ENCODE measurements at places on chromosomes 2 and 18. TPM values are rescaled to one million over a fixed set of nuclear protein-coding genes. Genes with fewer than 3 reads are reported as not detected.

- DNase-seq, result no peak
Observed at GRCh38 chr2:27518113-27518781, 21.6 kb downstream of the GCKR start.

- DNase-seq, result no peak
Observed at GRCh38 chr2:20361893-20362292, 11.2 kb upstream of the PUM2 start.

GRCh38 chr2:109537565-109538222 is 76.1 kb downstream of the SEPTIN10 start:
- no peak for DNase-seq

The TYMS gene
- total RNA-seq, result 42.1 TPM

The DSC2 gene
- 141 TPM for total RNA-seq

The TACR1 gene
- total RNA-seq, result 0.81 TPM

Data from mucosa of descending colon (tissue), 3 donors.